Left cardiac atrium (tissue), 4 donors: ENCODE measurements at places on chromosomes 13 and 19.

DNA sequence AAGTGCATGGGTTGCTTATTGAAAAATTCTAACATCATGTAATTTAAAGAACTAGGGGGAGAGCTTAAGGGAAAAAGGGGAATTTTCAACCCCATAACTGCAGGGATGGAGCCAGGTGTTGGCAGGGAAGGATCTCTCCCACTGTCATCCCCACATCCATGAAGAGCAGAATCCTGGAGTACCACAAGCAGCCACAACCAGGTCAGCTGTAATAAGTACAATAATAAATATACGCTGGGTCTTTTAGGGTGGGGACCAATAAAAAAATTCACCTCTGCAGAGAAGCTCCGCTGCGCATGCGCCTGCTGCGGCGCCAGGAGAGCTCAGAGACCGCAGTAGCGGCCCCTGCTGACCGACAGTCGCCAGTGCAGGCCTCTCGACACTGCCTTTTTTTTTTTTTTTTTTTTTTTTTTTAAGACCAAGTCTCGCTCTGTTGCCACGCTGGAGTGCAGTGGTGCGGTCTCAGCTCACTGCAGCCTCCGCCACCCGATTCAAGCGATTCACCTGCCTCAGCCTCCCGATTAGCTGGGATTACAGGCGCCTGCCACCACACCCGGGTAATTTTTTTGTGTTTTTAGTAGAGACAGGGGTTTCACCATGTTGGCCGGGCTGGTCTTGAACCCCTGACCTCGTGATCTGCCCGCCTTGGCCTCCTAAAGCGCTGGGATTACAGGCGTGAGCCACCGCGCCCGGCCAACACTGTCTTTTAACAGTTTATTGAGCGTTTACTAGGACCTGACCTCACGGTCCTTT lies 2.5 kb upstream of the EEF2 start:
- peak; percentile 93 for DNase-seq

DNA sequence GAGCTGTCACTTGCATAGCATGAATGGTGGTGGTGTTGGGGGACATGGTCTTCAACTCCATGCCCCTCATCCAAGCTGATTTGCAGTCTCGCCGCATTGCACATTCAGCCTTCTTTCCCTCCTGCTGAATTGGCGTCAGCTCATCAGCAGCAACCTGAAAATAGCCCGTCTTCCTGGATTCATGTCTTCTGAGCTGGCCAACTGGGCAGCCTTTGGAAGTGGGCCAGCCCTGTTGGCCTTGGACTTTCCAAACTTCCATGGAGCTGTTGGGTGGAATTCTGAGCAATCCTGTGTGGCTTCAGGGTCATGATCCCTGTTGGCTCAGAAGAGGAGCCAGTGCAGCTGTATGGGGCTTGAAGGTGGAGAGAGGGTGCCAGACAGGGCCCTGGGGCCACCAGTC lies 68.8 kb downstream of the ZNF536 start:
- DNase-seq: no peak

- no peak for DNase-seq
Measured at GRCh38 chr19:39709026-39709872, 5.0 kb downstream of the LGALS14 start.

GRCh38 chr13:27425158-27425917 lies 919 bp downstream of the GTF3A start:
- DNase-seq: no peak

- DNase-seq: peak; percentile 88
Measured at GRCh38 chr19:57888560-57889231, at the start of gene ZNF814. TSS of gene ZNF814 (minus strand) at chr19:57889037. CDS start at chr19:57888802, 235 bp downstream.

- no peak for DNase-seq
Measured at GRCh38 chr13:46749951-46750350, 47.0 kb downstream of the ESD start.

DNA sequence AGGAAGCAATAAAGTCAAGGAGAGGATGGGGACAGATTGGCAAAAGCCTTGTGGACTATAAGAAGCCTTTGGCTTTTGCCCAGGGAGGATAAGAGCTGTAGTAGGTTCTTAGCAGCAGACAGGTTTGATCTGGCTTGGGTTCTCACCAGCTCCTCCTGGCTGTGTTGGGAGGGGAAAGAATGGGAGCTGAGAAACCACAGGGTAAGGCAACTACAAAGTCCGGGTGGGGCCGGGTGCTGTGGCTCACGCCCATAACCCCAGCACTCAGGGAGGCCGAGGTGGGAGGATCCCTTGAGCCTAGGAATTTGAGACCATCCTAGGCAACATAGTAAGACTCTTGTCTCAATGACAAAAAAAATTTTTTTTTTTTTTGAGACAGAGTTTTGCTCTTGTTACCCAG lies 20.6 kb downstream of the NECTIN2 start:
- no peak for DNase-seq

DNA sequence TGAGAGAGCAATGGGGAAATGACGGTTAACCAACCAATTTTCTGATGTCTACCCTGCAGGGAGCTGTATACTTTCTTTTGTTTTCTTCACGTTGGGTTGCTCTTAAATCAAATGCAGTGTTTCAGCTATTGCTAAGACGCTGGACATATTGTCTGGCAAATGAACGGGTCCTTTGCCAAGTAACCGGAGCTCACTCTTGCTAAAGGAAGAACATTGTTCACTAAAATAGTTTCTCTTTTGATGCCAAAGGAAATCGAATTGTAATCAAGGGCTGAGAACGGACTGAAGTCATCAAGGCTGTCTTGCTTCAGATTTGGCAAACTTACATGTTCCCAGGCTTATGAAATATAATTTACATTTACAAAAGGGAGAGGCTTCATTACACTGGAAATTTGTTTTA lies 142.3 kb upstream of the ARGLU1 start:
- DNase-seq: no peak

- DNase-seq: no peak
Measured at GRCh38 chr13:95571941-95572340, 19.4 kb downstream of the CLDN10 start.
